ENCODE measurements at places on chromosomes 6 and 20.

DNA sequence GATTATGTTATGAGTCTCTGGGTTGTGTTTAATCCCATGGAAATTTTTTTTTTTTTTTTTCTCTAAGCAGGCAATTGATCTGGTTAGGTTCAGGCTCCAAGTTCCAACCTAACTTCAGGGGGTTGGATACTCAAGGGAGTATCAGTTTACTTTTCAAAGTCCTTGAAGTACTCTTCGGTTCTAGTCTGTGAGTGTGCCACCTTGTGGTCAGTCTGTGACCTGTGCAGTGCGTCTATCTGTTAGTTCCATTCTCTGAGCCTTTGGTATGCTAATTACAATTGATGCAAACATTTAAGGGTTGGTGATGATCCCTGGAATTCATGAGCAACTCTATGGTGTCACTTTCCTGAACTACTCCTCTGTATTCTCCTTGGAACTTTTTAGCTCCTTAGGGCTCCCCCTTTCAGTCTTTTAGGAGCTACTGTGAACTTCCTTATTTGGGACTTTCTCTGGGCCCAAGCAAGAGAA, 342.0 kb downstream of the SOX4 start:
- DNase-seq = peak; percentile 32

DNA sequence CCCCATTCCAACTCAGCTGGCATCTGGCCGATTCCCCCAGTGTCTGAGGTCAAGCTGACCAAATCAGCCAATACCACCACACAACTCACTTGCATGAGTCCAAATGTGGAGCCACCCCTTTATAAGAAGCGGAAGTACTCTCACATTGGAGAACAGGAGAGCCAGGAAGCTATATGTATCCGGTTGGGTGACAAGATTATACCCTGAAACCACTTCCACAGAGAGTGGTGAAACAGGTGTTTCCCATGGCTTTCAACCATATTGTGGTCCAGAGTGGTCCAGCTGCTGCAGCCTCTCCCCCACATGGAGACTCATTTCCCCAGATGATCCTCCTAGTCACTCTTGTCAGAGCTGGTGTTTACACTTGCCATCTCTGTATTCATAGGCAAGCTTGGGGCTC, 24.0 kb upstream of the SERINC1 start:
- no peak for DNase-seq

DNA sequence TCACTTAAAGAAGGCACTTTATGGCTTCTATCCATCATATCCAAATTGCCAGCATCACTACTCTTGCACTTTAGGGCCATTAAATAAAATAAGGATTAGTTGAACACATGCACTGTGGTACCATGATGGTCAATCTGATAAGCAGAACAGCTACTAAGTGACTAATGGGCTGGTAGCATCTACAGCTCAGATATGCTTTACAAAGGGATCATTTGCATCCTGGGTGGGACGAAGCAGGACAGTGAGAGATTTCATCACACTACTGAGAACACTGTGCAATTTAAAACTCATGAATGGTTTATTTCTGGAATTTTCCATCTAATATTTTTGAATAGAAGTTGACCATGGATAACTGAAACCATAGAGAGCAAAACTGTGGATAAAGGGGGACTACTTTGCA, 25.1 kb upstream of the ZSCAN9 start:
- DNase-seq = no peak

DNA sequence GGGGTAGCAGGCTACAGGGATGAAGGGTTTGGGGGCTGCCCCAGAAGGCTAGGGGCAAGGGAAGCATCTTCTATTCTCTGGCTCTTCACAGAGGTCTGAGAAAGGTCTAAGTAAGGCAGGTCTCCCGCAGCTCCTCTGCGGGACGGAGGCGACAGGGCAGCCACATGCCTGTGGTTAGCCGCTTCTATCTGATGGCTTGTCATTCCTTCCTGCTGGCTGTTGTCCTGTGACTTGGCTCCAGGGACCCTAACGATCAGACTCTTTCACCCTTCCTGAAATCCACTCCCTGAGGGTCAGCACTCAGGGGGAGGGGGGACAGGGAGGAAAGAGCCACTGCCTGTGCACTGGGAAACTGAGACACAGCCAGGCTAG, 673 bp downstream of the CST7 start:
- peak; percentile 34 for DNase-seq

DNA sequence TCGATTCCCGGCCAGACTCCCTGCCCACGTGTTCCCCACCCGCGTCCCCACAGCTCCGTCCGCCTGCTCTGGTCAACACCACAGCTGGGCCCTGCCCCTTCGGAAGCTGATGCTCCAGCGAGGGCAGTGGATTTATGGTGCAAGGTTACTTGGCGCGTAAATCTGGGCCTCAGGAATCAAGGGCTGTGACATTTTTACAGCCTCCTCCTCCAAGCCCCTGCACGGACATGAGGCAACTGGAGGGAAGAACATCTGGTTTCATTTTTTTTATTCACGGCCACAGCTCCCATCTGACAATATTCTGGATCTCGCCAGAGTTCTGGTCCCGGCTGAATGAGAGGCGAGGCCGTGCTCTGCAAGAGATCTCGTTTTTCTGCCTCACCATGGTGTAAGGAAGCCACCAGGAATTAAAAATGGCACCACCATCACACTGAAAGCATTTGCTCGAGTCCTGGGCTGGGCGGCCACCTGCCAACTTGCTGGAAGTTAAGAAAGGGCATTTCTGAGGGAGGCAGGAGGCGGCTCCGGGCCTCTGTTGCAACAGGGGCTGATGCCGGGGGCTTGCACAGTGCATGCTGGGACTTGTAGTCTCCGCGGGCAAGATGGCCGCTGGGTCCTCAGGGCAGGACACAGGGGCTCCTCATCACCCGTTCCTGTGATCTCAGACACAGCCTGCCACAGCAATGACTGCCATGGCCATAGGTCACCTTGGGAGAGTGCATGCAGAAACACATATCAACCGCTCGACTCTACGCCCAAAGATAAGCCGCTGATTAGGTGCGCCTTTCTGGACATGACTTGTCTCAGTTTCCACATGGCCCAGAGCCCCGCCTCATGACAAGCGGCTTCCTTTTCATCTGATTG, 148.5 kb downstream of the LY86 start:
- DNase-seq = no peak

GRCh38 chr6:35810971-35811698, 6.0 kb downstream of the LHFPL5 start:
- no peak for DNase-seq

GRCh38 chr6:145051661-145052060, 683.7 kb downstream of the EPM2A start:
- DNase-seq = no peak

DNA sequence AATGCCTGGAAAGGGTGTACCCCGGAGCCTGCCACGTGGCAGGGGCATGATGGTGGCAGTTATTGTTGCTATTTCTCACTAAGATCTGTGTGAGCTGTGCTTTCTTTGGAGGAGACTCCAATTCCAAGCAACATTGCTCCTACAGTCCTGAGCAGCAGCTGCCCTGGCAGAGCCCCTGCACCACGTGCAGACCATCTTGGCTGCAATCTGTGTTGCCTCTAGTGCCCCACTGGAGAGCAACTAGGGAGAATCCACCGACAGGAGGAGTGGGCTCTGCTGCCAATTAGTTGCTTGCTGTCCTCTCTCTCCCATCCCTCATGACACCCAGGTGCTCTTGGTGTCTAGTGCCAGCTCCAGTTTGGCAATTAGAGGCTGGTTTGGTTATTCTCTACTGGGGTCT, 116.0 kb downstream of the PXDC1 start:
- no peak for DNase-seq

DNA sequence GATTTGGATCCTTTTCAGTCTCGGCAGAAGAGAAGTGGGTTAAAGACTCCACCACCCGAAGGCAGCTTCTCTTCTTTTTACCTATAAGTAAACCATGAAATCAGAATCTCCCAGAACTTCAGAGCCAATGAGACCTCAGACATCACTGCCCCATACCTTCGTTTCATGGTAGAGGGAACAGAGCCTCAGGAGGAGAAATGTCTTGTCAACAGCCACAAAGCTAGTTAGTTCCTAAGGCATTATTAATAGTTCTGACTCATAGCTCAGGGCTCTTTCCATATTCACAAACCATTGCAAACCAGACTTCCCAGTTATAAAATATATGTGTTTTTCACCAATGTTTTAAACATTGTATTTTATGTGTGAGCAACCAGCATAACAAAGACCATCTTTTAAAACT, 118.7 kb upstream of the RIPOR2 start:
- DNase-seq = no peak

DNA sequence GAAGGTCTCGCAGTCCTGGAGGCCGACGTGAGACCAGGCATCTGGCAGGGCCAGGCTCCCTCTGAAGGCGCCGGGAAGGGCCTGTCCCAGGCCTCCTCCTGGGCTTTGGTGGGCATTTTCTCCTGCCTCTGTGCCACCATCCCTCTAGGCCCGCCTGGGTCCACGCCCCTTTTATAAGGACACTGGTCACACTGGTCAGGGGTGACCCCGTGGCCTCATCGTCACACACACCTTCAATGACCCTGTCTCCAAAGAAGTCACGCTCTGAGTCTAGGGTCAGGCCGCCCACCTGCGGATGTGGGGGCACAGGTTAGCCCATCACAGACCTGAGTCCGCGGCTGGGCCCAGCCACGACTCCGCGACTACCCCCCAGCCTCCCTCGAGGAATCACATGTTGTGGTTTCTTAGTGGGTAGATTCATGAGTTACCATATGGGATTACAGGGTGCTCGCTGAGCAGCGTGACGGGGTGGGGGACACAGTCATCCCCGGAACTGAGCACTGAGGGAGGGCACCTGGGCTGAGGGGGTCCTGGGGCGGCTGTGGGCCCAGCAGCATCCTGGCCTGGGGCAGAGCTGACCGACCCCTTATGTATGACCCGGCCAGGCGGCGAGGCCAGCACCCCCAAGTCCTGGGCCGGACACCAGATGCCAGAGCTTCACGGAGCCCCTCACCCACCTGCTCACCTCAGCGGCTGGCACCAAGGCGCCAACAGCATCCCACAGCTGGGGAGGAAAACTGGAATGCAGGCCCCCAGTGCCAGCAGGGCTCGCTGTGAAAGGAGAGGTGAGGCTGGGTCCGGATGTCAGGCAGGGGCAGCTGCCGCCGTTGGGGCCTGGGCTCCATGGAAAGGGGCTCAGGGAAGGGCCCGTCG, 115.9 kb downstream of the DLL1 start:
- no peak for DNase-seq

DNA sequence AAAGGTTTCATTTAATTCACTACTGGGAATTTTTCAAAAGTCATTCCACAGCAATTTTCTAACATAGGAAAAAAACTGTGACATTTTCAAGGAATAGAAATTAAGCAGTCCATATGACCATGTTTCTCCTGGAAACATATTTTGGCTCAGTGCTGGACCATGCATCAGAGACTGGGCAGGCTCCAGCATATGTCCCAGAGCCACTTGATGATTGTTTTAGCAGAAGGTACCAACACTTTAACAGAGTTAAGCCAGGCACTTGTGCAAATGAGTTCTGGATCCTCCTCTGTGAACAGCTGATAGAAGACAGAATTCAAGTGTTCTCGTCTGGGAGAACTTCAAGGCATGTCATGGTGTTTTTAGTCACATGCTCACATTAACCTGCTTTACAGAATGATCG, 516.3 kb downstream of the COL12A1 start:
- DNase-seq = no peak

DNA sequence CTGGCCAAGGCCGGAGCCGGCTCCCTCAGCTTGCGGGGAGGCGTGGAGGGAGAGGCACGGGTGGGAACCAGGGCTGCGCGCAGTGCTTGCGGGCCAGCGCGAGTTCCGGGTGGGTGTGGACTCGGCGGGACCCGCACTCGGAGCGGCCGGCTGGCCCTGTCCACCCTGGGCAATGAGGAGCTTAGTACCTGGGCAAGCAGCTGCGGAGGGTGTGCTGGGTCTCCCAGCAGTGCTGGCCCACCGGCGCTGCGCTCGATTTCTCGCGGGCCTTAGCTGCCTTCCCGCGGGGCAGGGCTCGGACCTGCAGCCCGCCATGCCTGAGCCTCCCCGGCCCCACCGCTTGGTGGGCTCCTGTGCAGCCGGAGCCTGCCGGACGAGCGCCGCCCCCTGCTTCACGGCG, 91.4 kb upstream of the MAN1A1 start:
- DNase-seq = no peak
